Nephron progenitor cell (in vitro differentiated cells): ENCODE measurements at places on chromosomes 16 and 17.
A peak's percentile ranks its signal among the peaks of the same experiment; 100 is the strongest.

DNA sequence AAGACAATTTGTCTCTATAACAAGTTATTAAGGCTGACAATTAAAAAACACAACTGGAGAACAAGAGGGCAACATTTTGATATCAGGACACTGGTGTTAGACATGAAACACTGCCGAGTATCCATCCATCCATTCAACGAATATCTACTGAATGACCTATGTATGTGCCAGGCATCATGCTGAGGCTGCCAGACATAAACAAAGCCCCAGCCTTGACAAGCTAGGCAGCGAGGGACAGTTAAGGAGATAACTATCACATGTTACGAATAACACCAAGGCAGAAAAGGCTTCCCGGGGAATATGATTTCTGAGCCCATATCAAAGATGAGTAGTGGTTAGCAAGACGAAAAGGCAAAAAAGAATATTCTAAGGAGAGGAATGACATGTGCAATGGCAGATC, 12.1 kb downstream of the HEATR6 start:
- peaks cover 83% of the 10 kb centered on the region for H3K36me3 ChIP-seq
- no peaks in the 10 kb centered on the region for H3K4me1 ChIP-seq
- no peak overlapping the region for H3K4me3 ChIP-seq
- no peak for DNase-seq

- no peak overlapping the region for H3K4me3 ChIP-seq
- DNase-seq = no peak
- H3K36me3 ChIP-seq = peaks cover 53% of the 10 kb centered on the region
- H3K27me3 ChIP-seq = peaks cover 4% of the 10 kb centered on the region
Observed at GRCh38 chr17:80743181-80743771, 198.6 kb downstream of the RPTOR start.

GRCh38 chr17:7838090-7839075, 4.4 kb downstream of the KDM6B start:
- peak; percentile 52 for DNase-seq
- H3K27me3 ChIP-seq = no peaks in the 10 kb centered on the region
- peak overlapping the region; percentile 100 for H3K27ac ChIP-seq
- peaks cover 64% of the 10 kb centered on the region for H3K4me1 ChIP-seq
- H3K36me3 ChIP-seq = peaks cover 13% of the 10 kb centered on the region

DNA sequence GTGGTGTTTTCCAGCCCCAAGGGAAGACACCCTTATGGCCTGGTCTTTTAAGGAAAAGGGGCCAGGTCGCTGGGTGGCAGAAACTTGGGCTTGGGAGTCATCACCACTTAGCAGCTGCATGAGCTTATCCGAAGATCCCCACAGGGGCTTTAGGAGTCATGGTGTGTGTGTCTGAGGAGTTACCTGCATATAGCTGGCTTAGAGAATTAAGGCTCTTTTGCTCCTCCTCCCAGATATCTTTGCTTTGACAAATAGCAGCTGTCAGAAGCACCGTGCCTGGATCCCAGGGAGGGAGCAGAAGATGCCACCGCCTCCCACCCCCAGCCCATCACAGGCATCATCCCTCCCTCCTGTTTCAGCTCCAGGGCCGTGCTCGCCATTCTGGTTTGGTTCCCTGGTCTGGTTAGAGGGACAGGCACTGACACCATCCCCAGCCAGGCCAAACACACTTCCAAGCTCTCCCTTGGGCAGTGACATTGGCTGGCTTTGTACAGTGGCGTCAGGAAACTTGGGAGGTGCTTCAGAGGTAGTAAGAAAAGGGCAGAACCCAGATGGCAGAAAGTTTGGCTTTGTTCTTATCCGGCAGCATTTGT, 17.4 kb downstream of the LDHD start:
- H3K4me1 ChIP-seq = peaks cover 35% of the 10 kb centered on the region
- no peak overlapping the region for H3K4me3 ChIP-seq
- H3K27ac ChIP-seq = peak overlapping the region; percentile 51
- peaks cover under 1% of the 10 kb centered on the region for H3K27me3 ChIP-seq
- no peak for DNase-seq

GRCh38 chr17:38742411-38743308, 5.5 kb downstream of the PCGF2 start:
- peaks cover 33% of the 10 kb centered on the region for H3K36me3 ChIP-seq
- no peak for DNase-seq
- no peaks in the 10 kb centered on the region for H3K27me3 ChIP-seq
- H3K4me3 ChIP-seq = no peak overlapping the region
- H3K4me1 ChIP-seq = peaks cover 65% of the 10 kb centered on the region

- no peak for DNase-seq
- no peak overlapping the region for H3K27ac ChIP-seq
- no peaks in the 10 kb centered on the region for H3K4me1 ChIP-seq
- no peak overlapping the region for H3K4me3 ChIP-seq
Observed at GRCh38 chr16:28110479-28110878, 47.0 kb upstream of the GSG1L start.

- H3K4me3 ChIP-seq = no peak overlapping the region
- H3K27ac ChIP-seq = peak overlapping the region; percentile 93
- H3K27me3 ChIP-seq = peaks cover 9% of the 10 kb centered on the region
- peaks cover 72% of the 10 kb centered on the region for H3K4me1 ChIP-seq
- DNase-seq = peak; percentile 25
- H3K36me3 ChIP-seq = no peaks in the 10 kb centered on the region
Observed at GRCh38 chr16:73179705-73180331, 131.9 kb upstream of the ZFHX3 start.

DNA sequence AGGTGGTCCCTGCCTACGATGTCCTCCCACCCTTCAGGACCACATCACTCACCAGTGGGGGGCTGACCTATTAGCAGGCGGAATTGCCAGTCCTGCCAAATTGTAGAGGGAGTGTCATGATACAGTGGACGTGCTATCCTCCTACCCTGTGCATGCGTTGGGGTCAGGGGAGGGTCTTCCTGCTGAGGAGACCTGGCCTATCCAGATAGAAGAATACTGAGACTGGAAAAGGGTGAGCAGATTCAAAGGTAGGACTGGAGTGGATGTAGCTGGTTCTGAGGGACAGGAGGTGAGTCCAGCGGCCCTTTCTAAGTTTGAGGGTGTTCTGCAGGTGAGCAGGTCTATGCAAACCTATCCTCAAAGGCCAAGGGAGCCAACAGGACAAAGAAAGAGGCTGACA, 8.0 kb downstream of the PRSS41 start:
- peaks cover 60% of the 10 kb centered on the region for H3K27me3 ChIP-seq
- no peaks in the 10 kb centered on the region for H3K4me1 ChIP-seq
- H3K4me3 ChIP-seq = no peak overlapping the region
- H3K27ac ChIP-seq = no peak overlapping the region
- H3K36me3 ChIP-seq = no peaks in the 10 kb centered on the region
